ENCODE measurements at places on chromosomes 2 and 18. TPM values are rescaled to one million over a fixed set of nuclear protein-coding genes. Genes with fewer than 3 reads are reported as not detected.

The UNC50 gene
- 31.3 TPM for total RNA-seq

The LONRF2 gene
- 0.62 TPM for total RNA-seq

The RAB6C gene
- total RNA-seq, result 0.14 TPM

The IL36RN gene
- 0.14 TPM for total RNA-seq

The ZBTB7C gene
- total RNA-seq, result 1.4 TPM
